ENCODE measurements at places on chromosomes 12 and 14. TPM values are rescaled to one million over a fixed set of nuclear protein-coding genes. Genes with fewer than 3 reads are reported as not detected.

GRCh38 chr14:46788994-46789393, 137.4 kb upstream of the RPL10L start:
- no peak overlapping the region for H3K4me3 ChIP-seq
- H3K4me1 ChIP-seq = no peaks in the 10 kb centered on the region
- no peak for DNase-seq
- H3K36me3 ChIP-seq = no peaks in the 10 kb centered on the region
- H3K27me3 ChIP-seq = peaks cover 2% of the 10 kb centered on the region

- no peak overlapping the region for H3K4me3 ChIP-seq
- DNase-seq = no peak
- no peak overlapping the region for H3K27ac ChIP-seq
- peaks cover 14% of the 10 kb centered on the region for H3K4me1 ChIP-seq
These were observed 24.0 kb downstream of the RHOJ start for GRCh38 chr14:63228217-63228616.

DNA sequence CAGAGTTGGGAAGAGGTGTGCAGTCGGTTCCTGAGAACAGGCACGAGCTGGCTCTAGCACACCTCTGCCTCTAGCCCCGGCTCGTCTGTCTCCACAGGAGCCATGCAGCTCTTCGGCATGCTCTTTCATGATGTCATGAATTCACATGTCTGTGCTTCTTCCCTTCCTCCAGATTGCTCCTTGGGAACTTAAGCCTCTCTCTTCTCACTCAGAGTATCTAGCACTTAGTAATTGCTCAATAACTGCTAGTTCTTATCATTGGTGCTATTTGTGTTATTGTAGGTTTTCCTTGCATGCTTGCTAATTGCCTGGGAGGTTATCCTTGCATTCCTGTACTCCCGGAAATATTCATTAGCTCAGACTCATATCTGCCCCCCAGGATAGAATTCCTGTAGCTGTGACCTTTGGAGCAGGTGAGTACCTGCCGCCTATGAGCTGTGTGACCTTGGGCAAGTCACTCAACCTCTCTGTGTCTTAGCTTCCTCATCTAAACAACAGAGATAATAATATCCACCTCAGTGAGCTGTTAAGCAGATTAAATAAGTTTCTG, 19.5 kb downstream of the FAM181A start:
- H3K36me3 ChIP-seq = no peaks in the 10 kb centered on the region
- no peak overlapping the region for H3K4me3 ChIP-seq
- no peaks in the 10 kb centered on the region for H3K27me3 ChIP-seq
- no peak for DNase-seq
- no peaks in the 10 kb centered on the region for H3K4me1 ChIP-seq

RNASE1 gene
- 13.3 TPM for total RNA-seq

- H3K27me3 ChIP-seq = no peaks in the 10 kb centered on the region
- peak overlapping the region; percentile 87 for H3K4me3 ChIP-seq
- peak overlapping the region; percentile 96 for H3K27ac ChIP-seq
- H3K4me1 ChIP-seq = peaks cover 12% of the 10 kb centered on the region
These were observed 903 bp downstream of the PARPBP start for GRCh38 chr12:102120886-102121285.

GRCh38 chr12:42585154-42585840, 4.2 kb downstream of the PRICKLE1 start:
- H3K36me3 ChIP-seq = no peaks in the 10 kb centered on the region
- no peak for DNase-seq
- H3K27ac ChIP-seq = peak overlapping the region; percentile 8
- H3K4me3 ChIP-seq = peak overlapping the region; percentile 88

- DNase-seq = no peak
- no peaks in the 10 kb centered on the region for H3K27me3 ChIP-seq
- peaks cover 1% of the 10 kb centered on the region for H3K36me3 ChIP-seq
- no peak overlapping the region for H3K4me3 ChIP-seq
- H3K27ac ChIP-seq = no peak overlapping the region
- H3K4me1 ChIP-seq = peaks cover 3% of the 10 kb centered on the region
These were observed 283.3 kb downstream of the RPL10L start for GRCh38 chr14:46368275-46368674.

All from mesothelial cell of epicardium (in vitro differentiated cells).